ENCODE measurements at places on chromosomes 6 and 20.

DNA sequence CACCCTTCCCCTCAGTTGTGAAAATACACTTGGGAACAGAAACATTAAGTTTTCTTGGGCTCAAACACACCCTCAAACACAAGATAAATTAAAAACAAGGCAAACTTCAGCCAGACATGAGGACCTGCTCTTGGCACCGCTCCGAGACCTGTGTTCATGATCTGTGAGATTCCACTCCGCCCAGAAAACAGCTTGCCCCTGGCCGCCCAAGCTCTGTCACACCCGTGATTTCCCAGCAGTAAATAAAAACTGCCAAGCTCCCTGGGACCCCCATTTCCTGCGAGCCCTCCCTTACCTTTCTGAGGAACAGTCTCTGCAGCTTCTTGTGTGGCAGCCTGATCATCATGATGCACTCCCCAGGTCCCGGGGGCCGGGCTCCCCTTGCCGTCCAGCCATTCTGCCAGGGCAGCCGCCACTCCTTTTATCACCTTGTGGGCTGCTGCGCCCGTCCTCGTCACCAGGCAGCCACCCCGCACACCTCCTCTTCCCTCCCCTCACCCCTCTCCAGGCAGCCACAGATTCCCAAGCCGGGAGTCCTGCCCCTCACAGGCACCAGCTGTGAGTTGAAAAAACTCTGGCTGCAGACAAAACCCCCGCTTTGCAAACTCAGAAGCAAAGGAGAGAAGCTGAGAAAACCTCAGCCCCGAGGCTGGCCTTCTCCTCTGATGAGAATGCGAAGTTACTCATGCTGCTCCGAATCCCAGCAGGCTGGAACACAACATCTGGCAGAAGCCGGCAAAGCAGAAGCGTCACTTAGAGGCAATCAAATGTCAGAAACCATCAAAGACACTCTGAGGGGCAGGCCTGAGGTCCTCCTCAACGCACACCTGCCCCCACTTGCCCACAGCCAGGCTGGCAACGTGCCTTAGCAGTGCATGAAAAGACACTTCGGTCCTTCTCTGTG lies 130.4 kb upstream of the RPS6KA2 start:
- no peak for DNase-seq

DNA sequence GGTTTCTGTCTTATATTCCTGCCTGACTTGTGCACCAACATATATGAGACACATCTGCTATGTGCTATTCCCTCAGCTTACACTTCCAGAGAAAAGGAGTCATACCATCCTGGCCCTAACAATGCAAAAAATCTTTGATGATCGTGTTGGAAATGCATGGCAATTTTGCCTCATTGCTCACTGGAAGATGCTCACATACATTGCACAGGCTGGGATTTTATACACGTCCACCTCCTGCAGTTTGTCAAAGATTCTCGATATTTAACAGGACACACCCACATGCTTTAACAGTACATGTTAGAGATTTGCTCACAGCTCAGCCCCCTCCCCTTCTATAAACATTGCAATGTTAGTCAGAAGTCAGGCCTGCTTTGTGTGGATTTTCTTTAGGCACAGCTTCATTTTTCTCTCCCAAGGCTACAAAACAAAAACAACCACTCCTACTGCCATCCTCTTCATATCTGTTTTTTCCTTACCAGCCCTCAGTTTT lies 66.1 kb downstream of the ADGB start:
- no peak for DNase-seq

DNA sequence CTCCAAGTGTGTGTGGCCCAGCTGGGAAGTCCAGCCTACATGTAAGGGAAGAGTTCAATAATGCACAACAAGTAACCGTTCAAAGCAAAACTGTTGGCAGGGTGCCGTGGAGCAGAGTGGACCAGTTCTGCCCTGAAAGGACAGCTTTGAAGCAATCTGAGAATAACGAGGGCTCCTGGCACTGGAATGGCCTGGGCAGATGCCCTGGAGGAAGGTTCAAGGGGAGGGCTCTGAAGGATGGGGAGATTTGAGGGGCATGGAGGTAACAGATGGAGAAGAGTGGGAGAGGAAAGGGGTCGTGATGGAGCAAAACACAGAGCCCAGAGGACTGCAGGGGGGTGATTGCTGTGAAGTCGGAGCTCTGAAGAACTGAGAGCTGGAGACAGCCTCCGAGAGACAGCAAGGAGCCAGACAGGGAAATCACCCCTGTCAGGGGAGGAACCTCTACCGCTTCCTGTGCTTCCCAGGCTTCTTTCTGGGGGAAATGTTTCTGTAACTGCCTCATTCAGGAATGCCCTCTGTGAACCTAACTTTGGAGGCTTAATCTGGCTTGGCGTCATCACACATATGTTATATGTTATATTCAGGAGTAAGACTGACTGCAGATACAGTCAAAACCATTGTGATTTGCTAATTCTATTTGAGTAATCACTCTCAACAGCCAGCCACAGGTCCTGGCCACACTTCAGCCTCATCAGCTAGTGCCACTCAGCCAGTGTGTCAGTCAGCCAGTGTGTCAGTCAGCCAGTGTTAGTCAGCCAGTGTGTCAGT lies 41.2 kb downstream of the ZC3H12D start:
- DNase-seq = no peak

DNA sequence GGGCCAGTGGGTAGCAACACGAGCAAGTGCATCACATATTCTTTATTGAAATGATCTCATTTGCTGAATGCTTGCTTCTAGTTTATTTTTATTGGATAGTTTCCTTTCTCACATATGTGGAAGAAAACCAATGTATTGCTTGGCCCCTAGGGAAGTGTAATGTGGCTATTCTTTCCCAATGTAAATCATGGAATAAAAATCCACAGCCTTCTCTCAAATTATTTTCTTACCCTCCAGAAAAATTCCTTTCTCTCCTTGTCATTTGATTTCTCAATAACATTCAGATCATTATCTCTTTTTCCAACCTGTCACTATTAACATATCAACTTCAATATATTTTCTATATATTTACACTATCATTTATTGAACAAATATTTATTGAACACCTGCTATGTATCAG lies 51.9 kb upstream of the PTPRK start:
- DNase-seq = no peak

DNA sequence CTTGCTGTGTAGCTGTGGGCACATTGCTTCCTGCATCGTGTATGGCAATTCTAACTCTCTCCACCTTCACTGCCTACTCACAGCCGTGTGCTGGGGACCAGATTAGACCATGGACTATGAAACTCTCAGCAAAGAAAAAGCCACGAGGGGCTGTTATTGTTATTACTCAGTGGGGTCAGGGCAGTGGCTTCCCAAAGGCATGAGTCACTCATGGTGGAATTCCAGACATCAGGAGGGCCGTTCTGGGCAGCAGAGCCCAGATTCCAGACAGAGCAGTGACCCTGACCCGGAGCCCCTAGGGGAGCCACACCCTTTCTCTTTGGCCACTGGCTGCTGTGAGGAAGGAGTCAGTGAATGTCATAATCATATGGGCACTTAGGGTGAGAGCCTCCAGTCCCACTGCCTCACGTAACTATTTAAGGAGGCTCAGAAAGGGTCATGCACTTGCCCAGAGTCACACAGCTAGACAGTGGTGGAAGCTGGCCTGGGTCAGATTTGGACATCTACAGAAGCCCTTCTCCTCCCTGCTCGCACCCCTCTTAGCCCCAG lies 22.2 kb upstream of the CCN5 start:
- DNase-seq = no peak

GRCh38 chr6:157760589-157761330 lies 62.3 kb upstream of the SNX9 start:
- no peak for DNase-seq

GRCh38 chr20:39605908-39606307 lies 643.8 kb downstream of the DHX35 start:
- DNase-seq = no peak

GRCh38 chr6:67244037-67244436 lies 1391.0 kb upstream of the ADGRB3 start:
- DNase-seq = no peak

DNA sequence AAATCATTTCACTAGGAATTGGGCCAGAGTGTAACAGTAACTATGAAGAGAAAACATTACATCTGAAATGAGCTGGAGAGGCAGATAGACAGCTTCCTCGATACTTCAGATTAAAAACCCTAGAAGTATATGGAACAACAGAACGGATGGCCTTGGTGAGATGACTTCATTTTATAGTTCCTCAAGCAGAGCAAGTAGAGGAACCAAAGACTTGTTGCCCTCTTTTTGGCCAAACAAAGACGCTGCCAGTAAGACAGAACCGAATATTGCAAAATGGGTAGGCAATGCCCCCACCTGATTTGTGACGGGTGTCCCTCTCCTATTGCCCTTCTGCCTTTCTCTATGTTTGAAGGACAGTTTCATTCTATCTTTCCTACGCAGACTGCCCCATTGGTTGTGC lies 53.5 kb downstream of the AGPAT4 start:
- DNase-seq = no peak

DNA sequence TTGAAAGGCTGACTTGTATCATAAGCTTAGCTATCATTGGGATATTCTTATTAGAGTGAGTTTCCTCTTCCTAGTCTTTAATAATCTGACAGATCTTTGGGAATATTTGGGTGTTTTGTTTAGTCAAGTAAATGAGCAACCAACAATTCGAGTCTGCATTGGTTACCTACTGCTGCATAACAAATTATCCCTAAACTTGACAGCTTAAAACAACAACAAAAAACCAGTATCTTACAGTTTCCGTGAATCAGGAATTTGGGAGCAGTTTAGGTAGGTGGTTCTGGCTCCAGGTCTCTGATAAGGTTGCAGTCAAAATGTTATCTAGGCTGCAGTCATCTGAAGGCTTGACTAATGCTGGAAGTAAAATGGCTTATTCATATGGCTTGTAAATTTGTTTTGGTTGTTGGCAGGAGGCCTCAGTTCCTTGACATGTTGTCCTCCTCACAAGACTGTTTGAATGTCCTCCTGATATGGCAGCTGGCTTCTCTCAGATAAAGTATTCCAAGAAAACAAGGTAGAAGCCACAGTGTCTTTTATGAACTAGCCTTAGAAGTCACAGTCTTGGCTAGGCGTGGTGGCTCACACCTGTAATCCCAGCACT lies 7.2 kb downstream of the GTF3C6 start:
- no peak for DNase-seq

GRCh38 chr6:85044361-85044760 lies 280.0 kb upstream of the TBX18 start:
- no peak for DNase-seq

All from naive B cell (primary cell).